ENCODE measurements at places on chromosomes 1 and 21. TPM values are rescaled to one million over a fixed set of nuclear protein-coding genes. Genes with fewer than 3 reads are reported as not detected.

GRCh38 chr1:40185951-40186864, 25.0 kb downstream of the RLF start:
- peak; percentile 42 for DNase-seq

DNA sequence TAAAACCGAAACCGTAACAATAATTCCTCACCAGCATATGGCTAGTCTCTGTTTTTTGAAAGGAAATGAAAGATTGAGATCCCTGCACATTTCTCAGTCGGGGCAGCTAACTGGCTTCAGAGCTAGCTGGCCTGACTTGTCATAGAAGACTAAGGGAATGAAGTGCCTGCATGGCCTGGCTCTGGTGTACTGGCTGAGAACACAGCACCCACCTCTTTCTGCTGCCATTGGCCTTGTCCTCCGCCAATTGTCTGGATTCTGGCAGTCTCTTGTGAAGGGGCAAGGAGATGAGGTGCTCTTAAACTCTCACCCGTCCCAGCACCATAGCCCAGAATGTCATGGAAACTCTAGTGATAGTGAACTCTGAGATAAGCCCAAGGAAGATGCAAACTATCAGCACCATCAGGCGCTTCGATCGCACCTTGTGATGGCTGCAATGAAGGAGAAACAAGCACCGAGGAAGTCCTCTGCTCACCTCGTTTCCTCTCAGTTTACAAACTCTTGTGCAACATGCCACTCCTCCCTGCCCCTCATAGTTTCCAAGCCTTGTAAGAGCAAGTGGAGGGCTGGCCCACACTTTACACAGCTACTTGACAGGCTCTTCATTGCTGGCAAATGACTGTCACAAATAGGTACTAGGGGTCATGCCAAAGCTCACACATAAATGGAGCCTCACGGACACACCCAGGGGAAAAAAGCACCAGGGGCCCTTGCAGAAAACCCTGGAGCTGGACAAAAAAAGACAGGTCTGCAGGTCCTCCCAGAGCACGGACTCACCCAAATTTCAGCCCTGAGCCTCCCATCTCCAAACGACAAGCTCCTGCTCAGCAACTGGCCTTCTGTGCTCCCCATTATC, 16.4 kb downstream of the INPP5B start:
- DNase-seq, result no peak

GRCh38 chr1:2529784-2530512, at the start of gene HES5:
TSS of gene HES5 (minus strand) at chr1:2530263. CDS start at chr1:2530164, 99 bp downstream.
- DNase-seq, result no peak

C1orf210 gene
- total RNA-seq, result not detected

ZNF684 gene
- 1.6 TPM for total RNA-seq

SERTAD4 gene
- total RNA-seq, result 4.2 TPM

CFAP74 gene
- total RNA-seq, result not detected

Measured in HFFc6 (cell line).